ENCODE measurements at places on chromosomes 1 and 21.
A peak's percentile ranks its signal among the peaks of the same experiment; 100 is the strongest.

DNA sequence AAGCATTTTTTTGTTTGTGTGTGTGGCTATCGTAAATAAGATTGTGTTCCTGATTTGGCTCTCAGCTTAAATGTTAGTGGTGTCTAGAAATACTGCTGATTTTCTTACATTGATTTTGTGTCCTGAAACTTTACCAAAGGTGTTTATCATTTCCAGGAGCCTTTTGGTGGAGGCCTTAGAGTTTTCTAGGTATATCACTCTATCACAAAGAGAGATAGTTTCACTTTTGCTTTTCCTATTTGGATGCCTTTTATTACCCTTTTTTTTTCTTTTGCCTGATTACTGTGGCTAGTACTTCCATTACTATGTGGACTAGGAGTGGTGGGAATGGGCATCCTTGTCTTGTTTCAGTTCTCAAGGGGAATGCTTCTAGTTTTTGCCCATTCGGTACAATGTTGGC is 109.6 kb downstream of the S1PR1 start:
- no peak for DNase-seq

GRCh38 chr1:116330342-116330652 is 42.7 kb upstream of the ATP1A1 start:
- no peak for DNase-seq

- no peak for DNase-seq
These were observed 20.5 kb upstream of the COQ8A start for GRCh38 chr1:226919587-226919986.

DNA sequence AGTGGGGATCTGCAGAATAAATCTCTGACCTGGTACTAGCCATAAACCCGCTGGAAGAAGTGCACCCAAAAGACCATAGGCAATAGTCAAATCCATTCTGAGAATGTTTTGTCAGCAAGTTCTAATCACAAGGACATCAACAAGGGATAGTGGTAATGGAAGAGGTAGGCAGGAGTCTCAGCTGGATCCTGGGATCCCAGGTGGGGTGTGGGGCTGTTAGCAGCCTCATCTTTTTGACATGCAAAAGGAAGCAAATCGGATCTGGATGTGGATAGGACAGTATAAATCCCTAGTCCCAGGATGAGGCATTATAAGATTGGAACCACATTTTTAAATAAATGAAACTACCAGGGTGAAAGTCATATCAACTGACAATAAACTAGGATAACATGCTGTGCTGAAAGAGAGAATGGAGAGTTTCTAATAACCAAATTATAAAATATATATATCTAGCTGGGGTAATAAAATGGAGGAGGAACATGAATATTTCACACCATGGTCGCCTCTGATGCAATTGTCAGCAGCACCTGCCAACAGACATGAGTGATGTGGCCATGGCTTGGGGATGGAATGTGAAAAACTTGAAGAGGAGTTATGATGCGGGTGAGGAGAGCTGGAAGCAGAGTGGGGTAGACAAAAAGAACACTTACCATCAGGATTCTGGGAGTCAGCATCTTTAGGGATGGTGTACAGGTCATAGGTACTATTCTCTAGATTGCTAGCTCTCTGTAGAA is 23.7 kb upstream of the PEX19 start:
- DNase-seq = no peak

DNA sequence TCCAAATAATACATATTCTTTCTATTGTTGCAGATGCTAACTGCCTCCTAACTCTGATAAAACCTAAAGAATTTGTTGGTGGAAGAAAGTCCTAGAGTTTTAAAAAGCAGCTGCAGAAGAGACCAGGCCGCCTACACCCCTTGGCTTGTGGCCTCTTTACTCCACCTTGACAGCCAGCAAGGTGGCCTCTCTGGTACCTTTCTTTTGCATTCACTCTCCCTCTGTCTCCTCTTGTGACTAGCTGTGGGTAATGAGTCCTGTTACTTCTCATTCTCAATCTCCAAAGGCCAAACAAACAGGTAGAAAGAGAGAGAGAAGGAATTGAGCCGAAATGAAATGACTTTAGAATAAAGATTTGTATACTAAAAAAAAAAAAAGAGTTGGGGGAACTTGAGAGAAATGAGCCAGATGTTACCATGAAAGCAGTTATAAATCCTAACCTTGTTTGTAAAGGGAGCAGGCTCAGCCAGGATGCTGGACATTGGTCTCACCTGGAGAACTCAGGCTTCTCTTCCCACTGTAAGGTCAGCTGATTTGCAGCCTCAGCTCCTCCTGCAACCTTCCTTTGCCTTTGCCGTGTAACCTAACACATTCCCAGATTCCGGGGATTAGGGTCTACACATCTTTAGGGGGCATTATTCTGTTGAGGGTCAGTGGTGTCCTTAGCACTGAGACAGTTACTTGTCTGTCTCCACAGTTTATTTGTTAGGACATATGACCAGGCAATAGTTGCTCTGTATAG is 164.1 kb upstream of the IRF2BP2 start:
- no peak for DNase-seq

DNA sequence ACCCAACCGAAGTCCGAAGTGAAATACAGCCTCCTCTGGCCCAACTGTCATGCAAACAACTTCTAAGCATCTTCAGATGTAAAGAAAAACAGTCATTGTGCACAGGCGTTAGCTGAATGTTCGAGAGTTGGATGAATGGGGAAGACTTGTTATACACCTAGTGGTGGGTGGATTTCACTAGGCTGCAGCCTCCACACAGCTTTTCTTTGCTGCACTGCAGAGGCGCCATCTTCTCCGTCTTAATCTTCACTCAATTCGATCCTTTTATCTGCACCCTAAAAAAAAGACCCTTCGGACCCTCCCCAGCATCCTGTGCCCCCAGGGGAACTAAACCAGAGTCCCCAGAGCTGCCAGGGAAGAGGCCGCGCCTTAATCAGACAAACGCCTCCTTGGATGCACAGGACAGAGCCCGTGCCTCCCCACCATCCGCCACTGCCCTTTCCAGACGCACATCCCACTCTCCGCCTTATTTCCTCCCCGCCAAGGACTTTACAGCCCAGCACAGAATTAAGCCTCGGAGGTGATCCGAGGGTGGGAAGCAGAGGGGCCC is 1.4 kb downstream of the APP start:
- no peak for DNase-seq

DNA sequence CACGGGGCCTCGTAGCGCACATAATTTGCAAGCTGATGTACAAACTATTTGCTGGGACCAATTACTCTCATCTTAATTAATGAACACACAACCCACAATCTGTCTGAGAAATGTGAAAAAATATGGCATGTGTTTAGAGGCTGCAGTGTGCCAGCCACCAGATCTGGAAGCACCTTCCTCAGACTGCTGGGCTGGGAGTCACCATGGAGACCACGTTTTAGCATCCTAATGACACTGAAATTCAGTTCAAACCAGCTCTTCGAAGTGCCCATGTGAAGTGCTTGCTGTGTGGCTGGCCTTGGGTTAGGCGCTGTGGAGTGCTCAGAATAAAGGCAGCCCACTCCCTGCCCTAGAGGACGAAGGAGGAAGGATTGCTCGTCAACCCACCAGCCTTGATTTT is 482.4 kb downstream of the OMA1 start:
- DNase-seq = no peak

GRCh38 chr1:78092643-78093042 is 46.9 kb downstream of the GIPC2 start:
- DNase-seq = no peak

DNA sequence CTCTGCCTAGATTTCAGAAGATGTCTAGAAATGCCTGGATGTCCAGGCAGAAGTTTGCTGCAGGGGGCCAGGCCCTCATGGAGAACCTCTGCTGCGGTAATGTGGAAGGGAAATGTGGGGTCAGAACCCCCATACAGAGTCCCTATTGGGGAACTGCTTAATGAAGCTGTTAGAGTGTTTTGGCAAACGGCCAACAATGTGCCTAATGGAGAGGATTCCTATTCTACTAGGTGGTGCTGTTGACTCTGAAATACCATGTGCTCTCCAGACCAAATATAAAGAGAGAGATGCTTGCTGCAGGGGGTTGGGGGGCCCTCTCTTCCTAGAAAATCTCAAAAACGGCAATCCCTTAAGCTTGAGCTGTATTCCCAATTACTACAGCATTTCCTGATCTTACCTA is 57.1 kb upstream of the DR1 start:
- no peak for DNase-seq

DNA sequence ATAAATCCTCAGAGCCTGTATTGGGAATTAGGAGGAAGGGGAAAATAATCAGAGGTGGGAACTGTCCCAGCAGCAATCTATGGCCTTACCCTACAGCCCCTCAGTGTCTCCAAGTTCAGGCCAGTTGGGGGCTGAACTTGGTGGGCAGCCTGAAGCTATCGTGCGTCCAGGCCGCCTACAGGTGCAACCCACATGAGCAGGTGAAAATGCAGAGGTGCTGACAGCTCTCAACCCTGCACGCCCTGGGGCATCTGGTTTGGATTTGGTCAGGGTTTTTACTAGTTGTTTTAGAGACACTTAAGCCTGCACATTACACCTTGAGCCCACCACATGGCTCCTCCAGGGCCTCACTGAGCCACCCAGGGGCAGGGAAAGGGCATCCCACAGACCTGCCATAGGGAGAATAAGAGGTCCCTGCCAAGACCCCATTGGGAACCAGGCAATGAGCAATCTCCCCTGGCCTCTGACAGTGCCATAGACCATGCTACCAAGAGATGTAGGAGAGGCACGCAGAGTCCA is 209.5 kb downstream of the FOXD2 start:
- no peak for DNase-seq

DNA sequence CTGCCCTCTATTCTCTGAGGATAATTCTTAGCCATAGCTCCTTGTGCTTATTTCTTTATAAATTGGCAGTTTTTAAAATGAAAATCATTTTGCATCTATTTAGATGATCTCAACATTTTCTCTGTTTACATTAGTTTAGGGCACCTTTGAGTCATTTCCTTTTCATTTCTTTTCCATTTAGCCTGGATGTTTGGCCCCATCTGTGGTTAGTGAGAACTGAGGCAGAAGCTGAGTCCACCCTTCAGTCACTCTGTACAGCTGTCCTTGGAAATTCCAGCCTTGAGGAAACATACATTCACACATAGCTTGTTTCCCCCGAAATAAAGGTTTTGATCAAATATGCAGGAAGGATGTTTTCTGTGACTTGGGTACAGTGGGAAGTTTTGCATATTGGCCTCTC is 123.7 kb downstream of the NTNG1 start:
- DNase-seq = peak; percentile 38

DNA sequence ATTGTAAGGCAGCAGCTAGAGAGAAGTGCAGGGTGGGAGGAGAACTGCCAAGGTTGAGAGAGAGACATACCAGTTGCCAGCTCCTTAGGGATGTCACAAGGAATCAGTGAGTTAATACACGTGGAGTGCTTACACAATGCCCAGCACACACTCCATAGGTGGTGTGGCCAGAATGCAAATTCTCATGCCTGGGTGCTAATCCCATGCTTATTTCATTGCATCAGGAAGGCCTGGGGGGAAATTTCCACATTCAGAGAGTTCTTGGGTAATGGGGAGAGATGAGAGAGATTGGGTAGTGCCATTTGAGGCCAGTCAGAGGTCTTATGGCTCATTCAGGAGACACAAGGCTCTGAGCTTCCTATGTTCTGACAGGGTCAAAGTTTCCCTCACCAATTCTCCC is 38.7 kb downstream of the GJA5 start:
- DNase-seq = no peak

GRCh38 chr1:244952280-244952933 is 88.1 kb upstream of the HNRNPU start:
- DNase-seq = no peak

GRCh38 chr1:98280049-98280448 is 359.2 kb upstream of the DPYD start:
- no peak for DNase-seq

DNA sequence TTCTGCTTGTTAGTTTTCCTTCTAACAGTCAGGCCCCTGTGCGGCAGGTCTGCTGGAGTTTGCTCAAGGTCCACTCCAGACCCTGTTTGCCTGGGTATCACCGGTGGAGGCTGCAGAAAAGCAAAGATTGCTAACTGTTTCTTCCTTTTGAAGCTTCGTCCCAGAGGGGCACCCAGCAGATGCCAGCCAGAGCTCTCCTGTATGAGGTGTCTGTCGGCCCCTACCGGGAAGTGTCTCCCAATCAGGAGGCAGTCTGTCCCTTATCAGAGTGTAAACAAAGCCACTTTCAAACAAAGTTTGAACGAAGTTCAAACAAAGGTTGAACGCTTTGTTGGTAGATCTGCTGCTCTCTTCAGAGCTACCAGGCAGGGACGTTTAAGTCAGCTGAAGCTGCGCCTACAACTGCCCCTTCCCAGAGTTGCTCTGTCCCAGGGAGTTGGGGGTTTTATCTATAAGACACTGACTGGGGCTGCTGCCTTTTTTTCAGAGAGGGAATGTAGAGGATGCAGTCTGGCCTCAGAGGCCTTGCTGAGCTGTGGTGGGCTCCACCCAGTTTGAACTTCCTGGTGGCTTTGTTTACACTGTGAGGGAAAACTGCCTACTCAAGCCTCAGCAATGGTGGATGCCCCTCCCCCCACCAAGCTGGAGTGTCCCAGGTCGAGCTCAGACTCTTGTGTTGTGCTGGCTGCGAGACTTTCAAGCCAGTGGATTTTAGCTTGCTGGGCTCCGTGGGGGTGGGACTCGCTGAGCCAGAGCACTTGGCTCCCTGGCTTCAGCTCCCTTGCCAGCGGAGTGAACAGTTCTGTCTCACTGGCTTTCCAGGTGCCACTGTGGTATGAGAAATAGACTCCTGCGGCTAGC is 401.8 kb downstream of the SRGAP2C start:
- no peak for DNase-seq

GRCh38 chr1:114102136-114102535 is 51.5 kb downstream of the SYT6 start:
- DNase-seq = no peak

DNA sequence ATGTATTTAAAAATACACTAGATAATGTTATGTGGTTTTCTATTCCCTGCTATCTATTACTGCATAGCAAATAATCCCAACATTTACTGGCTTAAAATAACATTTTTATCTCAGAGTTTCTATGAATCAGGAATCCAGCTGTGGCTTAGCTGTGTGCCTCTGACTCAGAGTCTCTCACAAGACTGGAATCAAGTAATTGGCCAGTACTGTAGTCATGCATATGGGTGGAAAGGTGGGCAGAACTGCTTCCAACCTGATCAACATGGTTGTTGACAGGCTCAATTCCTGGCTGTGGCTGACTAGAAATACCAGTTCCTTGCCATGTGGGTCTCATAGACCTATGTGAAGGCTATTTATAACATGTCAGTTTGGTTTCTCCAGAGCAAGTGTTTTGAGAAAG is 131.8 kb downstream of the PDE4B start:
- peak; percentile 46 for DNase-seq

DNA sequence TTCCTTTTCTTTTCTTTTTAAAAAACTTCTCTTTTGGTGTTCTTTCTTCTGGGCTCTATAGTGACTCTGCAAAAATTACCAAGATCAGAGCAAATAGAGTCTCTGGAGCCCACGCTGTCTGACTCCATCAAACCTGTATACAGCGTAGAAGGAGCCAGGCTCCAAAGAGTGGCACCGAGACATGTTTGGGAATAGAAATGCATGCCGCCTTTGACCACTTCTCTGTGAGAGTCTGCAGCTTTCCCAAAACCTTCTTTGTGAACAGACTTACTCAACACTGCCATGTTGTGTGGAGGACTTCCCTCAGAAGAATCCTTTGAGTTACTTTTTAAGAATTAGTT is 55.3 kb downstream of the GORAB start:
- no peak for DNase-seq

All from HS-5 (cell line).